ENCODE measurements at places on chromosomes 7 and 10.

GRCh38 chr10:31142026-31142425 is 110.4 kb upstream of the ZNF438 start:
- DNase-seq, result no peak

- no peak for DNase-seq
Observed at GRCh38 chr10:80855348-80855971, 317.8 kb downstream of the SH2D4B start.

DNA sequence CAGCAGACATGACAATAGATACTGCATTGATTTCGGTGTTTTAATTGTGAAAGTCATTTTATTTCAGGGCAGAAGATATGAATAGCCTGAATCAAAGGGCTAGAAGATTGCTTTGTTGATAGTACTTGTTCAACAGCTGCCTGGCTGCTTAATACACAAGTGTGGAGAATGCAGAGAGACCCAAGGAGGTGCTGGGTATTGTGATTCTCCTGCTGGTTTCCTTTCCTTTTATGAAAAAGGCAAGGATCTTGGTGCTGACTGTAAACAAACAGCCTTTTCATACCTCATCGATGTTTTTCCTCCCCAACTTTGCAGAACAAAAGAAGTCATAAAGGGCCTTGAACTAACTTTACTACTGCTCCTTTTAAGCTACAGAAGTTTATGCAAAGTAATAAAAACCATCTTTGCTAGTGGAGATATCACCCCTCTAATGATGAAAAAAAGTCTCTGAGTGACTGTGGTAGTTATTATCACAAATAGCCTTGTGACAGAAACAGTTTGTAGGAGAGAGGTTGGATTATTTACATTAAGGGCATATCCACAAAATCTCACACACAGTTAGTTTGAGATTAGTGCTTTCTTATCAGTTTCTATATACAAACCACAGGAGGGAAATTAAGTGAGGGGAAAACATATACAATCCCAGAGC is 800.0 kb downstream of the LRMDA start:
- no peak for DNase-seq

DNA sequence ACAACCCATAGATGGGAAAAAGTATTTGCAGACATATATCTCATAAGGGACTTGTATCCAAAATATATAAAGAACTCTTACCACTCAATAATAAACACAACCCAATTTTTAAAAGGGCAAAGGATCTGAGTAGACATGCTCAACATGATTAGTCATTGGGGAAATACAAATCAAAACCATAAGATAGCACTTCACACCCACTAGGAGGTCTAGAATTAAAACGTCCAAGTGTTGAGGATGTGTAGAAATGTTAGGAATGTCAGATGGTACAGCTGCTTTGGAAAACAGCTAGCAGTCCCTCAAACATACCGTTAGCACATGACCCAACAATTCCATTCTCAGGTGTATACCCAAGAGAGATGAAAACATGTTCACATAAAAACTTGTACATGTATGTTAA is 8.3 kb downstream of the PSTK start:
- no peak for DNase-seq

- DNase-seq, result no peak
Observed at GRCh38 chr10:6399231-6399741, 180.8 kb downstream of the PRKCQ start.

- no peak for DNase-seq
Observed at GRCh38 chr7:137519181-137519691, 175.7 kb upstream of the PTN start.

DNA sequence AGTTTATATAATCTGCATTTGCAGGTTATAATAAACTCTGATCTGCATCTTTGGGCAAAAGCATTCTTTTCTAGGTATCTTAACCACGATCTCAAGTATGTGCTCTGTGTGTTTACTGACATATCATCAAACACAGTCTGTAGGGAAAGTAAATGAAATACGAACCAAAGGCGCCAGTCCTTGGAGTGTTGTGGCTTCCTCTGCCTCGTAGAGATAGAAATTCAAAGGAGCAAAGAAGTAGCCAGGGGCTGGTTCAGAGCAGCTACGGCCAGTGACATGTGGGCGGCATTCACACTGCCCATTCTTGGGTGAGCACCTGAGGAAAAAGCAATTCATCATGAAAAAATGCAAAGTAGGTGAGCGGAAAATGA is 38.7 kb downstream of the LAMB4 start:
- no peak for DNase-seq
